Activated CD8-positive, alpha-beta T cell treated with anti-CD3 and anti-CD28 coated beads for 36 hours (primary cell): ENCODE measurements at places on chromosomes 3 and 15.

GRCh38 chr15:88401251-88401995 lies 65.8 kb downstream of the MRPL46 start:
- no peak for DNase-seq

- DNase-seq = peak; percentile 54
Measured at GRCh38 chr3:51675201-51675611, 4.2 kb downstream of the TEX264 start.

- DNase-seq = no peak
Measured at GRCh38 chr15:57298843-57299550, 77.3 kb upstream of the CGNL1 start.

DNA sequence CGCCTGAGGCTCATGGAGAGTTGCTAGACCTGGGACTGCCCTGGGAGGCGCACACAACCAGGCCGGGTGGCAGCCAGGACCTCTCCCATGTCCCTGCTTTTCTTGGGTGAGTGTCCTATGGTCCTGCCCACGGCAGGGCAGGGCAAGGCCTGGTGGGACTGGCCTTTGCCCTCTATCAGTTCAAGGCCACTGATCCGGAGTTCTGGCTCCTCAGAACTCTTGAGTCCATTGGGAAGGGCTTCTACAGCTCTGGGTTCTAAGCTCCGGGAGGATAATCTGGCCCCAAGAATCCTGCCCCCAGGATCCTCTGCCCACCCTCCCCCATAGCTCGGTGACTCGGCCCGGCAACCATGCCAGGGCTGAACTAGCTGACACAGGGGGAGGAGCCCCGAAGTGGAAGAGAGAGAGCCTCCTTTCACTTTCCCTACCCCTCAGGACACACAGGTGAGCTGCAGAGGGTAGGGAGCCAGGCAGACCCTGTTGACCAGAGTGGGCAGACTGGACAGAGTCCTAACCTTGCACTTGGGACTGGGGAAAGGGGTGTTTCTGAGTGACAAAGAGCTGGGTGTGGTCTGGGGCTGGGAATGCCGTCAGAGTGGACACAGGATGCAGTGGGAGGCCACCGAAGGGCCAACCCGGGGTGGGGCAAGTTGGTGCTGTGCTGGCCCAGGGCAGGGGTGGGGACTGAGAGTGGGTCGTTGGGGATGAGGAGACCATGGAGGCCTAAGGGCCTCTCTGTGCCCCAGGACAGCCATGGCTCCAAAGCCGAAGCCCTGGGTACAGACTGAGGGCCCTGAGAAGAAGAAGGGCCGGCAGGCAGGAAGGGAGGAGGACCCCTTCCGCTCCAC lies 664 bp downstream of the PARP3 start:
- peak; percentile 81 for DNase-seq

DNA sequence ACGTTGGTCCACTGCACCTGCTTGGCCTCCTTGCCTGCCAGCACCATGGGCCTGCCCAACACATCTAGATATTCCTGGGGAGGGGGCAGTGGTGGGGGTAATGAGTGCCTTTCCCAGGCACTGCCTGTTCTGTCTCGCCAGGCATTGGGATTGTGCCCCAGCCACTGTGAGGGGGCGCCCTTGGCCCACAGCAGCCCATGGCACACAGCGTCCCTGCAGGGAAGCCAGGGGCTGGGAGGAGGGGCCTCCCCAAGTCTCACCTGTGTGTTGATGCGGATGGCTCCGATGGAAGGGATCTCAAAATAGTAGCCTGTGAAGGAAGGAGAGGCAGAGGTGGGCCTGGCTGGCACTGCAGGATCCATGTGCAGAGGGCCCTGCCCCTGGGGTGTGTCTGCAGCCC lies 18.7 kb upstream of the TMEM115 start:
- no peak for DNase-seq

GRCh38 chr15:76398317-76399104 lies 61.9 kb downstream of the ISL2 start:
- DNase-seq = no peak

DNA sequence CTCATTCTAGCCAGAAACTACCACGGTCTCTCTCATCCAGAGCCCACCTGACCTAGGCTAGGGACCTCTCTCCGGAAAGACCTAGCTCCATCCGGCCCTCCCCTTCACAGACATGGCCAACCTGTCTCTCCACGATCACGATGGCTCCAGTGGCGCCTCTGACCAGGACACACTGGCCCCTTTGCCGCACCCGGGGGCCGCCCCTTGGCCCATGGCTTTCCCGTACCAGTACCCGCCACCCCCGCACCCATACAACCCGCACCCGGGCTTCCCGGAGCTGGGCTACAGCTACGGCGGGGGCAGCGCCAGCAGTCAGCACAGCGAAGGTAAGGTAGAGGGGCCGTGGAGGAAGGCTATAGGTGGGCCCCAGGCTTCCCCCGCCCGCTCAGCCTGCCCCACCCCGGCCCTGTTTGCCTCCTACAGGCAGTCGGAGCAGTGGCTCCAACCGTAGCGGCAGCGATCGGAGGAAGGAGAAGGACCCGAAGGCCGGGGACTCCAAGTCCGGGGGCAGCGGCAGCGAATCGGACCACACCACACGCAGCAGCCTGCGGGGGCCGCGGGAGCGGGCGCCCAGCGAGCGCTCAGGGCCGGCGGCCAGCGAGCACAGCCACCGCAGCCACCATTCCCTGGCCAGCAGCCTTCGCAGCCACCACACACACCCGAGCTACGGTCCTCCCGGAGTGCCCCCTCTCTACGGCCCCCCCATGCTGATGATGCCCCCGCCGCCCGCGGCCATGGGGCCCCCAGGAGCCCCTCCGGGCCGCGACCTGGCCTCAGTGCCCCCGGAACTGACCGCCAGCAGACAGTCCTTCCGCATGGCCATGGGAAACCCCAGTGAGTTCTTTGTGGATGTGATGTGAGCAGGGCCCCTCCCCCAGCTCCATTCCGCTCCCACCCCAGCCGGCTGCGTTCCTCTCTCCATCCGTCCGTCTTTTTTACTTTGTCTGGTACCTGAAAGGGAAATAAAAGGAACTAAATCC lies 4.5 kb upstream of the AP2M1 start:
- DNase-seq = no peak

DNA sequence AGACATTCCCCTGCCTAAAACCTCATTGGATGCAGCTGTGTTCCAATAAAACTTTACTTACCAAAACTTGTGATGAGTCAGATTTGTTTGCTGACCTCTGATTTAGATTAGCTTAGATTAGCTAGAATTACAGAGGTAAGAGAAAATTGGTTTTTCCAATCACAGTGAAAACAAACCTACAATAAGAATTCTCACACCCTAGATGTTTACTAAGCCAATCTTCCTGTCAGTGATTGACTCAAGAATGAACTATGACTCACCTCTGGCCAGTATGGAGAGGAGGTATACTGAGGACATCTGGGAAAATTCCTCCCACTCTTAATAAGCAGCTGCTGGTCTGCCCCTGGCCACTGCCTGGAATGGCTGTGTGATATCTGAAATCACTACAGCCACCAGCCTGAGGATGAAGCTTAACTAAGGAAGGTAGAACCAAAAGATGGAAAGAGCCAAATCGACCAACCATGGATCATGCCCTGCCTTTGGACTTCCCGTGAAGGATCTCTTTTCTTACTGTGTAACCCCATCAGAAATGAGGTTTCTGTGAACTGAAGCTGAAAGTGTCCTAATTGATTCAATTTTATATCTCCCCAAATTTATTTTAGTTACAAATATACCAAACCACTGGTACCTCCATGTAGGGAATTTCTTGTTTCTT lies 19.0 kb upstream of the GHSR start:
- DNase-seq = no peak
